Liver (tissue), 10 donors: ENCODE measurements at places on chromosomes 12 and 14.

GRCh38 chr12:130031571-130032189 lies 127.9 kb upstream of the TMEM132D start:
- DNase-seq: peak; percentile 78

DNA sequence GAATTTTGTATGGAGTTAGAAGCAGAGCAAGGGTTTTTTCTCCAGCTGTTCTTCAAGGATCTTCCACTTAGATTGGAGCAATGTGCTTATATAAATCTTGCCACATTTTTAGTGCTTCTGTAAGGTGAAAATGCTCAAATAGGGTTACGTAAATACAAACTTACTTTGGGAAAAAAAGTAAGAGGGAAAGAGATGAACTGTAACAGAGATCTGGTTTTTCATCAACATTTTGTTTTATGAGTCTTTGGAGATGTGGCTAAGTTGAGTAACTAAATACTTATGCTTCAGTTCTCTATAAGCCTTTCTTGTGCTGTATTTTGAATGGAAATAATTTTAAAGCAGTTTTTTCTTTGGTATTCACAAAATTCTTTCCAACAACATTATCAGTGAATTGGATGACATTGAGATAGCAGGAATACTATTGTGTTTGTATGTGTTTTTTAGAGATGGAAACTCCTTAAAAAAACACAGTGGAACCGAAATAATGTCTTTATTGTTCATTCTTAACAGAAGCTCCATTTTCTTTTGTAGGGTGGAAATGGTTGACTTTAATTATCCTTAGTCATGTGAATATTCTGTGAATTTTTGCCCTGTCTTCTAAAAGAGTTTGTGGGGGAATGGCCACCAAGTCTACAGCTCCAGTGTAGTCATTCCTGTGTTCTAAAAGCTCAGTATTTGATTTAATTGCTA lies 45.7 kb downstream of the NPAS3 start:
- no peak for DNase-seq

- DNase-seq: no peak
Observed at GRCh38 chr14:45057881-45058364, 26.0 kb upstream of the PRPF39 start.

GRCh38 chr14:56168007-56168616 lies 49.9 kb downstream of the PELI2 start:
- DNase-seq: no peak

- DNase-seq: no peak
Observed at GRCh38 chr12:42039577-42039976, 105.1 kb downstream of the GXYLT1 start.

DNA sequence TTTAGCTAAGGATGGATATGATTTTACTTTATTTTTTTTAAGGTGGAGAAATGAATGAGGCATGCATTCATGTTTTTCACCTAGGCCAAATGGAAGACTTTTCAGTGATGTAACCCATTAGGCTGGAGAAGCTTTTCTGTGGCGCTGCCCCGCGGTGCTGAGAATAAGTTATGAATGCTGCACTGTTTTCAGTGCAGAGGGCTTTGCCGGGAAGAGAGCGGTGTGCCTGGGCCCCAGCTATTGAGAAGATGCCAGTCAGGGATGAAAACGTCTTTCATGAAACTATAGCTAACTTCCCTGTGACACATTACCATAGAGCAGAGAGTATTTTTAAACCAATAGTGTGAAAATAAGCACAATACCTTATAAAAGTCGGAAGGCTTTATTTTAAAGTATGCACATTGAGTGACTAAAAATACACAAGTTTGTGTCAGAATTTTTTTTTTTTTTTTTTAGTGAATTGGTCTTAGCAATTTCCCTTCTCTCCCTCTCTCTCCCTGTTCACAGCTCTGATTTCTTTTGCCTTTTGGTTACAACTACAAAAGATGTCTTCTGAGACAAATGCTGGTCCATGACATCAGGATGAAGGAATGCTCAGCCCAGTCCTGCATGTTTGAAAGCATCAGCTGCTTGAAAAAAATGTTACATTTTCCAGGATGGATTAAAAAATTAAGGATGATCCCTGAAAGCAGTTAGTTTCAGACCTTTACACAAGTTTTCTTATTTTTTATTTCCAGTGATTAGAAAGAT lies 48.3 kb downstream of the NPAS3 start:
- DNase-seq: no peak

GRCh38 chr14:81286574-81287370 lies 66.0 kb upstream of the GTF2A1 start:
- DNase-seq: no peak

GRCh38 chr12:107522692-107523477 lies 162.7 kb upstream of the PWP1 start:
- no peak for DNase-seq

GRCh38 chr14:24036169-24036962 lies 15.4 kb upstream of the CARMIL3 start:
- DNase-seq: peak; percentile 83

DNA sequence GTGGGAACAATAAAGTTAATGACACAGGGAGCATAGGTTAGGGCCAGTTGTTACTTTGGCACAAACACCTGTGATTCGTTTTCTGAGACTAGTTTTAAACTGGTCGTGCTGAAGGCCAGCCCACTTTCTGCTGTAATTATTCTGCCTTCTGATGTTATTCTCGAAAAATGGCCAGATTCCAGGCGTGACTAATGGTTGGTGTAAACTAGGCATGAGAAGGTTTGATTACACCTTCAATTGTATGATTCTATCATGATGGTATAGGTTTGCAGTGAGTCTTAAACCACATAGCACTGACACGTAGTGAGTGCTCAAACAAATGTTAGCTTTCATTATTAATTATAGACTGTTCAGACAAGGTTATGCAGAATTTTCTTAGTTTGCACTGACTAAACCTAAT lies 39.0 kb downstream of the CKB start:
- DNase-seq: no peak

GRCh38 chr12:56387152-56387736 lies 24.6 kb upstream of the APOF start:
- DNase-seq: no peak

DNA sequence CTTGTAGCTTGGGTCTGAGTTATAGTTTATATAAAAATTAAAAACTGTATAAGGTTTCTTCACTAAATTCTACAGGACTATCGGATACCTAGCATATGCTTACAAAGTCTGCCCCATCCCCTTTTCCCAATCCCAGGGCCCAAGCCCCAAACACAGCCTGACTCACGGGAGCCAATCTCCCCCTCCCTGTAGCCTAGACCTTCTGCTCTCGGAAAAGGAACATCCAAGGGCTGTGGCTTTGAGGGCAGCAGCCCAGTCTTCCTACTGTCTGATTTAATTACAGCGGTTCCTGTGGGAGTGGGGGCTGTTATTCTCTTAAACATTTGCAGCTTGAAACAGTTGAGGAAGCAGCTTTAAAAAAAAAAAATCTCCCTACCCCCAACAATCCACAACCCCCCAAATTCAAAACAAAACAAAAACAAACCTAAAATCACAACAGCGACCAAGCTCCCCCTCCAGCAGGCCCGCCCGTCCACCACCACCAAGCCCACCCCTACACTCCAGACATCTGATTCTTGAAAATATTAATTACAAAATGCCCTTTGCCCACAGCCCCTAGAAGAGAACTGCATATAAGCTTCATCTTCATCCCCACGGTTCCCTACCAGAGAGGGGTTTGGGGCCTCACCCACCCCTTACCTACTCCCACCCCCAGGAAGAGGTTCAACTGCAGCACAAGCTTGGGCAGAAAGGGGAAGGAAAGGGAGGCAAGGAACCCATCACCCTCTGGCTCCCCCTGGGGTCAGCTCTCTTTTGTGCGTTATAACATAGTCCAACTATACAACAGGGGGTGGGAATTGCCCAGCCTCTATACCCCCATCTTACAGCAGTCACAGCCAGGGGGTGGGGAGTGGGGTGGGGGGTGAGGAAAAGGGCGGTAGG lies 1.1 kb upstream of the PRKAG1 start:
- DNase-seq: no peak

DNA sequence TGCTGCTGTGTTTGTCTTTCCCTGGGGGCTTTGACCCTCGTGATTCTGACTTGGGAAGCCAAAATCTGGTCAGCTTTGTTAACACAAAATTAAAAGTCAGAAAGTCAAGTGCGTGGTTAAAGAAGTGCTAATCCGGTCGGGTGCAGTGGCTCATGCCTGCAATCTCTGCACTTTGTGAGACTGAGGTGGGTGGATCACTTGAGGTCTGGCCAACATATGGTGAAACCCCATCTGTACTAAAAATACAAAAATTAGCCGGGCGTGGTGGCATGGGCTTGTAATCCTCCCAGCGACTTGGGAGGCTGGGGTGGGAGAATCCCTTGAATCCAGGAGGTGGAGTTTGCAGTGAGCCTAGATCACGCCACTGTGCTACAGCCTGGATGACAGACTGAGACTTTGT lies 844.6 kb downstream of the VRK1 start:
- no peak for DNase-seq

- no peak for DNase-seq
Observed at GRCh38 chr12:132608231-132609171, 1.9 kb downstream of the LRCOL1 start.

GRCh38 chr14:105136401-105137322 lies 31.9 kb downstream of the JAG2 start:
- no peak for DNase-seq

- no peak for DNase-seq
Observed at GRCh38 chr12:94614288-94614721, 36.1 kb downstream of the TMCC3 start.

DNA sequence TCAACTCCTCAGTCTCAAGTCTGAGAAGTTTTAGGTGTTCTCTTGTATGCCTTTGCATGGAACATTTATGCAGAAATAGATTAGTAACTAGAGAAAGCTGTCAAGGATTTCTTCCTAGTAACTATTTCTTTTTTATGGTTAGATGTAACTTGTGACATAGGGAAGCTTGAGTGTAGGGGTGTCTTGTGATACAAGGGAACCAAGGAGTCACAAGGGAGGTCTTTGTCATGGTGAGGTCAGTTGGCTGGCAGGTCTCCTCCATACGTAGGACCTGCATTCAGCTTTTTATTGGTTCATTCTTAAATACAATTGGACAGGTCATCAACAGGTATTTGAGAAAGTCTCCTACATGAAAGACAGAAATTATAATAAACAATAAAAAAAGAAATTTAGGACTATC lies 394.0 kb upstream of the CCDC196 start:
- no peak for DNase-seq

DNA sequence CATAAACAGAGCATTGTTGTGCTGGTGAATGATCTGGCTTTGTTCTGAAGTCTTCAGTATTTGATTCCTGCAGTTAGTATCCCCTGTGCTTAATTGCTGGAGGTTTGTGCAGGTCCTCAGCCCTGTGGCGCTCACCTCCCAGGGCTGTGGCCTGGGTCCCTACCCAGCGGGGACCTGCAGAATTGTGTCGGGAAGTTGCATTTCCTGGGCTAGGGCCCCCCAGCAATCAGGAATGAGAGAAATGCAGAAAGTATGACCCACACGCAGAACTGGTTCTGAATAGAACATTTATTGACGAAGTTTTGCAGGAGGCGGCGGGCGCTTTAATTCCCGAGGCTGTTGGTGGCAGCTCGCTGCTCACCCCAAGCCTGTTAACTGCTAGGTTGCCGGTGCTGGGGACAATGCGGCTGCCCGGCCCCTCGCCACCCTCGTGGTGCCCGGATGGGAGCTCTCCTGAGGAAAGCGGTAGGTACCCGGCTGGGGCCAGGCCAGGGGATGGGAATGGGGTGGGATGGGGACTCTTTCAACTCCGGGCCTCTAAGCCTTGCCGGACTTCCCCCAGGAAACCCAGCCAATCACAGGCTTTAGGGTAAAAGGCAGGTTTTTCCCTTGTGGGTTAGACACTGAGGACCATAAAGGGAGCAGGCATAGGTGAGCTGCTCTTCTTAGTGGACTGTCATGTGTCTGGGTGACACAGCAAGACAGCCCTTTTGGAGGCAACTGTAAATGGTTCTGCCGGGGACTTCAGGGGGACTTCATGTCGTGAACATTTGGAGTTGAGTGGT lies 11.6 kb downstream of the PLEKHG3 start:
- DNase-seq: no peak
